ENCODE measurements at places on chromosomes 16 and 17.

- no peak for DNase-seq
These were observed 264.8 kb upstream of the CDH11 start for GRCh38 chr16:65386672-65387071.

DNA sequence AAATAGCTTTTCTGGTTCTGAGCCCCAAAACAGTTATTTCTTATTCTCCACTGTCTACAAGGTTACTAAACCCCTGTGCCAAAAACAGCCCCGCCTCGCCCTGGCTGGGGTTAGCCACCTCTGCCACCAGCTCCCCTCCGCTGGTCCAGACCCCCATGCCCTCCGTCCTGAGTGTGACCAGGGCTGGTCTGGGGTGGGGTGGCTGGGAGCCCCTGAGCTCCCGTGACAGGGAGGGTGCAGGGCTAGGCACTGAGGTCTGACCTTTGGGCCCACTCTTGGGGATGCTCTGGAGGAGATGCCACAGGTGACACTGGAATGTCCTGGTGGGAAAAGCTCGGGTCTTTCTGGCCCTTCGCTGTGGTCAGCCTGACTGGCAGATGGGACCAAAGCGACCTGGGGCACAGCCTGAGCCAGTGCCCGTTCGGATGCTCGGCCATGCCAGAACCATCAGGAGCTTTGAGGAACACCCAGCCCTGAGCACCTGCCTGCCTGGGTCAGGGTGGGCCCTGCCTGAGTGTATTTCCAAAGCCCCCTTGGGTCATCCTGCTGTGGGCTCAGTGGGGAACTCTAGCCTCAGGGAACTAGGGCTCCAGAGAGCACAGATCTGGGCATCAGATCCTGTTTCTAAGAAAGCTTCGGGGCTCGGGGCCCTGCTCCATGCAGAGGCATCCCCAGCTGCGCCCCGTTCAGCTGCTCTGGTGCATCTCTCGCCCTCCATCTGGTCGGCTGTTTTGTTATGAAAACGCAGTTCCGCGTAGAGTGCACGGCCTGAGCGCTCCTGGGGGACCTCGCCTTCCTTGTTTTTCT, 72.1 kb upstream of the GNG13 start:
- no peak for DNase-seq

DNA sequence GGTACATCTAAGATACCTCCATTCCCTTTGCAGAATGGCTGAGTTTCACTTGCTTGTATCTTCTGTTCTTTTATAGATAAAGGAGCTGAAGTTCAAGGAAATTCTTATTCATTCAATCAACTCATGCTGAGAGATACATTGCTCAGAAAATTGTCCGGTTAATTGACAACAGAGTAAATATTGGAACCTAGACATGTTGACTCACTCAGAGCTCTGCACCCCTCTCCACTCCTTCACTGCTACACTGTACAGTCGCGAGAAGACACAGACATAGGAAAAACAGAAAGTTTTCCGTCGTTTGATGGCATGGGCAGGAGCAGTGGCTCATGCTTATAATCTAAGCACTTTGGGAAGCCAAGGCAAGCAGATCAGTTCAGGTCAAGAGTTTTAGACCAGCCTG, 690.5 kb upstream of the SOX9 start:
- DNase-seq = no peak

DNA sequence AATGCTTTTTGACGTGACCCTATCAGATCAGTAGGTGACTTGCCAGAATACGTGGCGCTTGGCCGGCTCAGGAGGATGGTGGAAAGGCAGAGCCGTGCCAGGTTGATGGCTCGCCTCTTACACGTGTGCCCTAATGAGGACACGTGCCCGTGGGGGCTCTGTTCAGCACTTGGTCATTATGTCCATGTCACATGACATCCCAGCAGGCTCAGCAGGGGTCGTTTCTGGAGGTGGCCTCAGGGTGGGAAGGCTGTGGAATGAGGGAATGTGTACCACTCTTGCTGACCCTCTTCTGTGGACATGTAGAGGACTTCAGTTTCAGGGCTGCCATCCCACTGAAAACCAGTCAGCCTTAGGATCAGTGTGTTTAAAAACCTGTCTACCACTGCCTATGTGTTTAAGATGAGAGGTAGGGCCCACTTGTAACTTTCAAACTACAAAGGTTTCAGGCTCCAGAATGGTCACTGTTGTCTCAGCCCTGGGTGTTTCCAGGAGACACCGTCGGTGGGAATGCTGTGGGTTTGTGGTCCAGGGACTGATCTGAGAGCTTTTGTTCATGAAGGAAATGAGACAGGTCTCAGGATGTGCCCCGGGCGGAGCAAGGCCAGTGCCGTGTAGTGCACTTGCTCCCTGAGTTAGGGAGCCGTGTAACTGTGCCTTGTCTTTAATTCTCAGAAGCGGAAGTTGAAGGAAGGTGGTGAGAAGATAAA, 12.1 kb downstream of the UBN1 start:
- no peak for DNase-seq
